Cerebellum (tissue), 4 donors: ENCODE measurements at places on chromosomes 2 and 18.

- no peak for DNase-seq
These were observed 47.5 kb downstream of the ZFP36L2 start for GRCh38 chr2:43178602-43179542.

DNA sequence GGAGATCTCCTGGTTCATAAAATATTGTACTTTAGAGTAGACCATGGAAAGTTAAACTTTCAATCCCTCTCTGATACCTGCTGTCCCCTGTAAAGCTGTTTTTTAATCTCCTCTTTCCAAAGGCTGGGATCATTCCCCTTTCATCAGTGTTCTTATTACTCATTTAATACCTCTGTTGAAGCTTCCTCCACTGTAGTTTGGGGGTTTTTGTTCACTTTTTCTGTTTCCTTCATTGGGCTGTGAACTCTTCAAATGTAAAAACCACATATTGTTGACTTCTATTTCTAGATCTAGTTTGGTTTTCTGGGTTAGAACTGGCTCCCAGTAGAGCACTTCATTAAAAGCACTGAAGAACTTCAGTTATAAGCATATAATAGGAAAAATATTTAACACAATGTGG is 598.1 kb downstream of the RNF144A start:
- no peak for DNase-seq

DNA sequence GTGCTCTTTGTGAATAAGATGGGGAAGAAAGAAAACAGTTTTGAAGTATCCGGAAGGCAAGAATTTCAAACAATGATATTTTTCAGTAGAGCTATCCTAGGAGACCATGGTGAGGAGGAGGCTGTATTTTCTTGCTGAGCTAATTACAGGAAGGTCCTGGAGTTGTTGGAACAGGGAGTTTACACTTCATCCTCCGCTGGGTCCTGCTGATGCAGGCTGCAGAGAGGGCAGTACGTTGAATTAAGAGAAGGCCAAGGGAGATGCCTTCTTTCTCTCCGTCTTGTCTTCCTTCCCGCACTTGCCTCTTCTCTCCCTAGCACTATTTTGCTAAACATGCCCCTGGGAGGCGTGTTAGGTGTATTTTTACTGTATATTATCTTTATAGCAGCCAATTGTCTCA is 60.0 kb upstream of the EDAR start:
- DNase-seq: no peak

- DNase-seq: no peak
These were observed 69.2 kb downstream of the AP1S3 start for GRCh38 chr2:223768179-223768578.

GRCh38 chr2:156589381-156590079 is 153.4 kb downstream of the GPD2 start:
- peak; percentile 11 for DNase-seq

- DNase-seq: no peak
These were observed 259.0 kb upstream of the ERBB4 start for GRCh38 chr2:212797484-212798205.

GRCh38 chr2:235979753-235980435 is 188.3 kb downstream of the GBX2 start:
- no peak for DNase-seq

DNA sequence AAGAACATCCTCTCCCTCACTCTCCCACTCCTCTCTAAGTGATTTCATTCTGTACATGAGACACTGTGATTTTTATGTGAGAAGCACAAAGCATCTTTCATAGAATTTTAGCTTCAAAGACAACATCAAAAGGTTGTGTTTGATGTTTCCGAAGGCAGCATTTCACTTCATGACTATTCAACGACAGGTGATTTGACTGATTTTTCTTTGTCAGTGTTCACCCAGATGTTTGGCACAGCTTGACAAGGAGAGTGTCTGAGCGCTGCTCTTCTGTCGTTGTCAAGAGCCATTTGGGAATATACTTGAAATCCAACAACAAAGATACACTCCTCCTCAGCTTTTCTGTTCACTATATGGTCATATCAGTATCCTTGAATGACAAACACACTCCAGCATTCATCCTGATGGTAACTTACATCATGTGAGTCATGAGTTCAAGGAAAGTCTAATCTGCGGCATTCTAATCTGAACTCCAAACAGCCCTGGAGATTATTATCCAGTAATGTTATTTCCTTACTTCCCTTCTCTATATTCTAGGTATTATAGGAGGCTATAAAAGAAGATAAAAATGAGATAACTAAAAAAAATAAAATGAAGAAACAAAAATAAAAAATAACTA is 45.9 kb upstream of the ST6GAL2 start:
- DNase-seq: no peak

DNA sequence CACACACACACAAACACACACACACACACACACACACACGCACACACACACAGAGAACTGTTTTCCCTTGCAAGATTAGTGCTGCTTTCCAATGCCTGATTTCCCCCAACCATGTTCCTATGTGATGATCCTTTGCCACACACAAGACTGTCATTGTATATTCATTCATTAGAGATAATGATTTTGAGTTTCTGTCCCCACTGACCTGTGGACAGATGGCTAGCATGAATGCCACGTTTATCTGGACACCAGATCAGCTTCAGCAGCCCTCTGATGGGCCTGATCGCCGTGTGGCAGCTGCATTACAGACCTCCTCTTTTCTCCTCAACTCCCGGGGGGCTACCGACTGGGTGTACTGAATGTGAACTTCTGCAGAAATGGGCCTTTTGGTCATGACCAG is 353.0 kb downstream of the MYCN start:
- DNase-seq: no peak

DNA sequence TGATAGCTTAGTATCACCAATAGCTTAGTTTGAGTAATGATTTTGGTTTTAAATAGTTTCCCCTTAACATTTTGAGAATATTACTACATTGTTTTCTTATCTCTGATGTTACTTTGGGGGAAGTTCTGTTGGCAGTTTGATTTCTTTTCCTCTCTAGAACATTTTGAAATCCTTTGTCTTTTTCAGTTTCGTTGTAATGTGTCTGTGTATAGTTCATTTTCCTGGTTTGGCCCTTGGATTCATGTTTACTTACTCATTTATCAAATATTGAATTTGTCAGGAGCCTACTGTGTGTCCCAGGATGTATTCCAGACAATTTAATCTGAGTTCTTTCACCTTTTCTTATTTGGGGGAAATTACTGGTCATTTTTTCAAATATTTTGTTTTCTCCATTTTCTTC is 16.7 kb downstream of the ANKRD12 start:
- DNase-seq: no peak

DNA sequence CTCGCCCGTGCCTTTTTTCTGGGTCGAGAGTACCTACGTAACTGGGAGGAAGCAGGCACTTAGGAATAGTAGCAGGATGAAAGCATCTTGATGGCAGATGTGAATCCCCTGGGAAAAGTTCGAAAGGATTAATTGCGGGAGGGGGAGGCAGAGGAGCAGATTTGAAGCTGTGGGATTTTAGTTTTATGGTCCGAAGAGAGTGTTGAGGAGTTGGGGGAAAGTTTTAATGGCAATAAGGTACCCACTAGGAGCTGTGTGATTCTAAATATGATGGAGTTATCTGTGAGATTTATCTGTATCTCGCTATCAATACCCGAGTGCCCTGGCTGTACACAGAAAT is 1.1 kb downstream of the AGFG1 start:
- DNase-seq: no peak

GRCh38 chr2:32711219-32711618 is 83.4 kb downstream of the TTC27 start:
- no peak for DNase-seq
